Right cardiac atrium (tissue), 5 donors: ENCODE measurements at places on chromosomes 12 and 14. TPM values are rescaled to one million over a fixed set of nuclear protein-coding genes. Genes with fewer than 3 reads are reported as not detected.

LMO3 gene
- 4.5 TPM for total RNA-seq

CD69 gene
- total RNA-seq = 1.7 TPM

DNA sequence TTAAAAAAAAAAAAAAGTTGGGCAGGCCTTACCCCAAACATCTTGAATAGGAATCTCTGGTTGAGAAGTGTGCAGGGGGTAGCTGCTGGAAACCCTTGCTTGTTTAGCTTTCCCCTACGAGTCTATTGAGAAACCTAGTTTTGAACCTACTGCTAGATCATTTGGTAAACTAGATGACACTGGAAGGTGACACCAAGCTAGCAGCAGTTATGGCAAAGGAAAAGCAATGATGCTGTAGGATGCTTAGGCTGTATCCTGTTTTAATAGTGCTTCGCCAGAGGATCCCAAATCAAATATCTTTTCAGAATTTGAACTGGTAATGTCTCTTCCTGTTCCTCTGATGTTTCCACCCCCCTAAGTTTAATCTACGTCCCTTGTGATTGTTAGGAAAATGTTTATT lies 5.5 kb upstream of the PCED1B start:
- no peak for DNase-seq

DNA sequence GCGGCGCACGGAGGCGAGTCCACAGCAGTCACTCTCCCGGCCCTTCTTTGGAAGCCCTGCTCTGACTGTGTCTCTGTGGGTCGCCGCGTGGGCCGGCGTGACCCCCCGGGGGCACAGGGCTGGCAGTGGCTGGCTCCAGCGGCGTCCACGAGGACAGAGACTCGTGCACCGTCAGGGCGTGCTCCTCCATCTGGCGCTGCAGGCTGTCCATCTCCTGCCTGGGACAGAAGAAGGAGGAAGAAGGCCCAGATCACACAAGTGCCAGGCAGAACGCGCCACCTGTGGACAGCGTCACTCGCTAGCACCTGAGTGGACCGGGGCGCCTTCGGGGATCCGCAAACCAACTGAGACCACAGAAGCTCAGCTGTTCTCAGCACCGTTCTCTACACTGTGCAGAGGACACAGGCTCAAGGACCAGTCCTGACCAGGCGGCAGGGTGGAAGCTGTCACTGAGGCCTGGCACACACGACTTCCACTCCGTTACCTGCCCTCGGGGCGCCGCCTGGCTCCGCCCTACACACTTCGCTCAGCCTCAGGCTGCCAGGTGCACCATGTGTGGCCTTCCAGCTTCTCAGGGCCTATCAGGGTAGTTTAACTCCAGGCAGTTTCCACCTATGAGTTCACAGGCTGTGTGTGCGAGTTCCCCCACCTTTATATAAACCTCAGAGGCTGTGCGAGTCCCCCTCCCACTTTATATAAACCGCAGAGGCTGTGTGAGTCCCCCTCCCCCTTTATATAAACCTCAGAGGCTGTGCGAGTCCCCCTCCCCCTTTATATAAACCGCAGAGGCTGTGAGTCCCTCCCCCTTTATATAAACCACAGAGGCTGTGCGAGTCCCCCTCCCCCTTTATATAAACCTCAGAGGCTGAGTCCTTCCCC lies 11.7 kb upstream of the ANKLE2 start:
- DNase-seq = no peak

- DNase-seq = no peak
Observed at GRCh38 chr14:100802766-100803165, 23.2 kb upstream of the MEG3 start.

DNA sequence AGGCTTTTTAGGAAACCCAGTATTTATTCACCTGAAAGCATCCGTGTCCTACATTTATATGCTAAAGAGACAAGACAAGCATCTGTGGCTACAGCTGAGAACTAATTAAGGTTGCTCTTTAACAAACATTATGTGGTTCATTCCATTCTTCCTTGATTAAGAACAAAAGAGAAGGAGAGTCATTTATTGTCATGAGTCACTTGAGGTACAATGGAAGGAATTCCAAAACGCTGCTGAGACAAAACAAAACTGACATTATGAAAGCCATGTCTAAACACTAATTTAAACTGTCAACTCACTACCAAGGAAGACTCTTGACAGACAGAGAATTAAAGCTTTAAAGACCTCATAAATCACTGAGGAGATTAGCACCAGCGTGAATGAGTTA lies 214.4 kb downstream of the BMP4 start:
- DNase-seq = no peak

DNA sequence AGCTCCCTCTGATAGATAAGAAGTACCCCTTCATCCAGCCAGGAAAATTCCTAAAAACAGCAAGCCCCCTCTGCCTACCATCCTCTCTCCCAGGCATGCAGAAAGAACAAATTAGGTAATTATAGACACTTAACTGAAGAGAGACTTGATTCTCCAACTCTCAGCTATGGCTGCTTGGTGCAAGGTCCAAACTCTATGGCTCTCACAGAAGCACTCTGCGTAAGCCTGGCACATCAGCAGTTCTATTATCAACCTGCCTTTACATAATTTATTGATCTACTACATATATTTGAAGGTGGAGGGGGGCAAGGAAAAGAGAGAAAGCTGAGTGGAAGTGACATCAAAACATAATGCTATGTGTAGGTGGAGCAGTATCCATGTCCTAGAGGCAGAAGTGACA lies 1.1 kb upstream of the MYO1A start:
- no peak for DNase-seq

- no peak for DNase-seq
Observed at GRCh38 chr12:72390146-72390545, 118.0 kb downstream of the TRHDE start.
